Fibroblast of the aortic adventitia (primary cell): ENCODE measurements at places on chromosomes 2 and 18. TPM values are rescaled to one million over a fixed set of nuclear protein-coding genes. Genes with fewer than 3 reads are reported as not detected.

DNA sequence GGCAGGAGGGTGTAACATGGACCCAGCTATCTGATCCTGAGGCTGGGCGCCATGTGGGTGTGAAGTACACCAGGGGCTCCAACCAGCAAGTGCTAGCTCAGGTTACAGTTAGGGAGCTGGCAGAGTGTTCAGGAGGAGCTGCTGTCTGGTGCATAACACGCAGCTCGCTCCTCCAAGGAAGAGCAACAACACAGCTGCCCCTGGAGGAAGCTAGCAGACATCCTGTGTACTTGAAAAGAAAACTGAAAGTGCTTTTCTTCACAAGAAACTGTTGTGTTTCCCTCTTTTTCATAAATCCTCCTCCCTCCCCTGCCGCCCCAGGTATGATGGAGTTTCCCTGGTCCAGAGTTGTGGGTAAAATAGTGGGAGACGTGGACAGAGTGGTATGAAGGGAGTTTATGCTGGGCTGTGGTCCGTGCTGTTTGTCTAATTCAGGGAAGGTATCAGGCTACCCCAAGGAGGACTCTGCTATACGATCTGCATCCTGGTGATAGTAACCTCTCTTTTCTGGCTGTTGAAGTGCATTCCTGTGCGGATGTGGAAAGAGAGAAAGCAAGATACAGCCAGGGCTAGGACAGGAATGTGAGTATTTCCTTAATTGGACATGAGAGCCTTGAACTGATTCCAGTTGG is 6.1 kb upstream of the LBH start:
- peak; percentile 81 for DNase-seq

The DPP10 gene
- total RNA-seq: not detected in 2 replicates

GRCh38 chr2:51528156-51528555 is 496.2 kb upstream of the NRXN1 start:
- DNase-seq: no peak

The MBD1 gene
- total RNA-seq: 42.7 and 50.3 TPM in 2 replicates

GRCh38 chr18:39199231-39199855 is 1633.7 kb upstream of the CELF4 start:
- no peak for DNase-seq

The UPP2 gene
- not detected in 2 replicates for total RNA-seq

The POLR1A gene
- total RNA-seq: 29.4 and 43.1 TPM in 2 replicates

DNA sequence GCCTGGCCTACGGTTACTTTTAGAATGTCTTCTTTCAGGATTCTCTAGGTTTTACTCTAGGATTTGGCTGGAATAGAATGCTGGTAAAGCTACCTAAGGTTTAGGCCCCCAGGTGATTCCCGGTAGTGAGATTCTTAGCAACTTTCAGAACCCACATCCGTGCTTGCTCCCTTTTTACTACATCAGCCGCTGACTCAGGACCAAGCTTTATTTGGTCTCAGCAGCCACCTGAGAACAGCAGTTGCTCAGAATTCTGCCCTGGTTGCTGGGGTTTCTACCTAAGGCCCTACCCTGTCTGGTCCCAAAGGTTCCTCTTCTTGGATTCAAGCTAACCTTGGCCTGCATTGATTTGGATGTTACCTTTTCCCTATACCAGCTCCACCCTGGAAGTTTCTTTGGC is 36.1 kb upstream of the NDUFV2 start:
- DNase-seq: no peak

The CYP1B1 gene
- 146 and 199 TPM in 2 replicates for total RNA-seq

- no peak for DNase-seq
These were observed 6.4 kb downstream of the BAZ2B start for GRCh38 chr2:159609811-159610549.

- DNase-seq: no peak
These were observed 812.6 kb upstream of the LRATD1 start for GRCh38 chr2:13819896-13820295.

The CRACDL gene
- not detected in 2 replicates for total RNA-seq

The CXCR1 gene
- not detected in 2 replicates for total RNA-seq

- no peak for DNase-seq
These were observed 79.2 kb upstream of the PAPOLG start for GRCh38 chr2:60676706-60677330.

The SKOR2 gene
- total RNA-seq: not detected in 2 replicates

The RNPEPL1 gene
- total RNA-seq: 11.3 and 12.7 TPM in 2 replicates

DNA sequence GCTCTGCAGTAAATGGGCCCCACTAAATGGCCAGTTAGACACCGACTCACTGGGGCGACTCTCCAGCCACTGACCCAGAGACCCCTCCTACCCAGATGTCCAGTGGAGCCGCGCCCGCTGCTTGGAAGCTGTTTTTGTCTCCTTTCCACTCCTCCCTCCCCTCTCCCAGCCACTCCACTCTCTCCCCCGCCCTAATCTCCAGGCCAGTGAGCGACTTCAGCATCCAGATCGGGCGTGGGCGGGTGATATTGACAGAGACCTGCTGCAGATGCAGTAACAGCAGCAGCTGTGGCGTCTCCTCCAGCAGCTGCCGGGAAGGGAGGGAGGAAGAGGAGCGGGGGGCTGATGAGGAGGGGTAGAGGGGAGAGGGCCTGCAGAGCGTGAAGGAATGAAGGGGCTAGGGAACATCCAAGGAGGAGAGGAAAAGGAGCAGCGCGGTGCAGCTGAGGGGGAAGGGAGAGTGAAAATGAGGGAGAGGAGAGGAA is at the start of gene SCN7A:
Gene SCN7A (minus strand): TSS at position 110 of the 485 bp plus-strand sequence. CDS start 16,553 bp downstream, outside the sequence.
- peak; percentile 5 for DNase-seq

DNA sequence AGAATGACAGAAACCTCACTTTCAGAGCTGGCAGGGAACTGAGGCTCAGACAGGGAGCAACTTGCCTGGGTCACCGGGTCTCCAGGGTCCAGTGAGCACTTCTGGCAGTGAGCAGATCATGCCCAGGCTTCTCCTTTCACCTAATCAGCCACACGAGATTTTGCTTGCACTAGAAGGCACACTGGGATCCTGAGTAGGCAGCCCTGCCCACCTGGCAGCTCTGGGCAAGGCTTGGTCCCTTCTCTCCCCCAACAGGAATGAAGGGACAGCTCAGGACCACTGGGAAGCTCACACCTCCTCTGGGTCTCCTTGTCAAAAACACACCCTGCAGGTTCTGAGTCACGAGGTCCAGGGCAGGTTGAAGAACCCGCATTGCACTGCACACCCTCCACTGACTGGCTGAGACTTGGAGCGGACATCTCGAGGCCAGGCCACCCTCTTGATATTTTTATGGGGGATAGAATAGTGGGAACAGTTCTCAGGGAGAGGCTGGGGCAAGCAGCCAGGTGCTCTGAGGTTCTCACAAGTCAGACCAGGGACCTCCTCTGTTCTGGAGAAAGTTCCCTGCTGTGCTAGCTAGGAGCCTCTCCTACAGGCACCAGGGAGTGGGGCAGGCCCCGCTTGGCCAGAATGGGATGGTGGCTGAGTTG is 5.7 kb downstream of the MAL start:
- DNase-seq: no peak

- DNase-seq: peak; percentile 74
These were observed 4.4 kb upstream of the RMC1 start for GRCh38 chr18:23498877-23499276.

The NOL4 gene
- total RNA-seq: not detected in 2 replicates

The DUSP2 gene
- 0.36 and 1.4 TPM in 2 replicates for total RNA-seq

DNA sequence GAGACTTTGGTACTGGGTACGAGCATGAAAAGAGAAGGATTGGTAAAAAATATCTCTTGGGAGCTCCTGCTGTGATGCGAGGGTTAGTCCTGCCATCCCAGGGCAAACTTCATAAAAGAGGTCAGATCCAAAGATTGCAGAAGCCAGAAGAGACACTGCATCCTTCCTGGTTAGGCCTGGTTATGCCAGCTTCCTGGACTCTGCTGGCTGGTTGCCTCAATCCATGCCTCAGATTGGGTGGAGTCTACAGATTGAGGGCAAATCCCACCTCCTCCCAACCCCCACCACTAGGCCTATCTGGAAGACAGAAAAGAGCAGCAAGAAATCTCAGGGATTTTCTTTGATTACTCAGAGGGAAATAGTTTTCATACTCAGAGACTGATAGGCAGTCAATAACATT is 5.3 kb upstream of the ACADL start:
- no peak for DNase-seq

GRCh38 chr2:157644776-157645175 is 16.1 kb upstream of the ACVR1C start:
- DNase-seq: no peak

- DNase-seq: no peak
These were observed 13.8 kb upstream of the EN1 start for GRCh38 chr2:118861242-118861641.

The LAPTM4A gene
- 90.2 and 251 TPM in 2 replicates for total RNA-seq

The SLC5A7 gene
- total RNA-seq: not detected in 2 replicates

DNA sequence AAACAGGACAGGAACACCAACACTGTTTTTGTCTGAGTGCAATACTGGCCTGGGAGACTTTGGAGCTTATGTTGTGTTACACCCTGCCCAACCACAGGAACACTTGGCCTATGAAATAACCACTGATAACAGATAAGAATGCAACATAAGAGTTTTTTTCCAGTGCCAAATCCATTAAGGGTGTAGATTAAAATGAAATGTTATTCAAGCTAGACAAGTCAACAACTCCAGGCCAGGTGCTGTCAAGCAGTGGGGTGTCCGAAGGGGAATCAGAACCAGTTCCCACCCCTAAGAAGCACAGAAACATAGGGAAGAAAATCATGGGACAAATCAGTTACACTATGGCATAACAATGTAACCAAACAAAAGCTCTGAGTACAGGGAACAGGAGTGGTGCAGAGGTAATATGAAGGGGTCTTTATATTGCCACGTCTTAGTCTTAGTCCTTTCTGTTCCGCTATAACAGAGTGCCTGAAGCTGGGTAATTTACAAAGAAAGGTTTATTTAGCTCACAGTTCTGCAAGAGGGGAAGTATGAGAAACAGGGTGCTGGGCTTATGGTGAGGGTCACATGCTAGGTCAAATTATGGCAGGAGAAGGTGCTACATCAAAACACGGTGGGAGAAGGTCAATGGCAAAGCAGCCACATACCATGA is 3.8 kb downstream of the AFG3L2 start:
- peak; percentile 73 for DNase-seq

- DNase-seq: no peak
These were observed 272.0 kb downstream of the LNPK start for GRCh38 chr2:175730050-175730449.

The ZNF638 gene
- 123 and 280 TPM in 2 replicates for total RNA-seq

DNA sequence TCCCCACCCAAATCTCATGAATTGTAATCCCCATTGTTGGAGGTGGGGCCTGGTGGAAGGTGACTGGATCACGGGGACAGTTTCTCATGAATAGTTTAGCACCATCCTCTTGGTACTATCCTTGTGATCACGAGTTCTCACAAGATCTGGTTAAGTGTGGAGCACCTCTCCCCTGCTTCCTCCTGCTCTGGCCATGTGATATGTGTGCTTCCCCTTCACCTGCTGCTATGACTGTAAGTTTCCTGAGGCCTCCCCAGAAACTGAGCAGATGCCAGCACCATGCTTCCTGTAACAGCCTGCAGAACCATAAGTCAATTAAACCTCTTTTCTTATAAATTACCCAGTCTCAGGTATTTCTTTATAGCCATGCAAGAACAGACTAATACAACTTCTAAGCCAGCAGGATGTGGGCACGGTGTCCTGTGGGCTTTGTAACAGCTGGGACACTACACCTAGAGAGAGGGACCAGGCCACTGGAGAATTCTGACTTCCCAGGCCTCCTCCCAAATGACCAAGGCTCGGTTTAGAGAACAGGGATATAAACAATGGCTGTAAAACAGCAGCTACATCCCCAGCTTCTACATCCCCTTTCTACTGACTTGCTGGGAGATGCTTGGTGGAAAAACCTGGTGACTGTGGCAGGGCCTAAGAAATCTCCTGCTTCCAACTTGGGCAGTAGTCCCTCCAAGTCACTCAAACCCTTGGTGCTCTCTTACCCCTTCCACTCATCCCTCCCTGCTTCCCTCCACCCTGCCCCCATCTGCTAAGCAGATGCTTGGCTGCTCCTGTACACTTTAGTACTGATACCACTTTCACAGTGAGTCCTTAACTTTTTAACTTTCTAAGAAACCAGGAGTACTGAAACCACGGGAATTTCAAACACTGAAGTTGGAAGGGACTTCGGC is 10.3 kb downstream of the STAT1 start:
- no peak for DNase-seq

The LDLRAD4 gene
- 0.54 TPM in 1 of 2 replicates, not detected in the other for total RNA-seq

DNA sequence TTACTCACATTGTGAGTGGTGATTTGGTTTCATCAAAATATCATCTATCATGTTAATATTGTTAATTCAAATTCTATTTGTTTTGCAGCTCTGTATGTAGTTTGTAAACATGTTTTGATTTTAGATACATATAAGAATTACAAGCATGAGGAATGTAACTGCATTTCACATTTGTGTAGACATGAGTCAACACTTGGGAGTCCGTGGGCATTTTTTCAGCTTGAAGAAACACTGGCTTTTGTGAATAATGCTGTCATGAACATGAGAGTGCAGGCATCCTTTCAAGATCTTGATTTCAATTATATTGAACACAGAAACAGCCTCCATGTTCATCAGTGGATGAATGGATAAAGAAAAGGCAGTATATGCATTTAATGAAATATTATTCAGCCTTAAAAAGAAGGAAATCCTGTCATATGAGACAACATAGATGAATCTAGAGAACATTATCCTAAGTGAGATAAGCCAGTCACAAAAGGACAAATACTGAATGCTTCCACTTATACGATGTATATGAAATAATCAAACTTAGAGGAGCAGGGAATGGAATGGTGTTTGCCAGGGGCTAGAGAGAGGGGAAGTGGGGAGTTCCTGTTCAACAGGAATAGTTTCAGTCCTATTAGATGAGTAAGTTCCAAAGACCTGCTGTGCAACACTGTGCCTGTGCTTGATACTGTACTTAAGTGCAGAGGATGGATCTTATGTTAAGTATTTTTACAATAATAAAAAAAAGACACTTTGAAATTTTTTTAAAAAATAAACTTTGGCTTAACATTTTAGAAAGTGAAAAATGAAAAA is 194.9 kb downstream of the LRATD1 start:
- DNase-seq: no peak

- no peak for DNase-seq
These were observed 264.7 kb downstream of the MYCN start for GRCh38 chr2:16204886-16205620.

DNA sequence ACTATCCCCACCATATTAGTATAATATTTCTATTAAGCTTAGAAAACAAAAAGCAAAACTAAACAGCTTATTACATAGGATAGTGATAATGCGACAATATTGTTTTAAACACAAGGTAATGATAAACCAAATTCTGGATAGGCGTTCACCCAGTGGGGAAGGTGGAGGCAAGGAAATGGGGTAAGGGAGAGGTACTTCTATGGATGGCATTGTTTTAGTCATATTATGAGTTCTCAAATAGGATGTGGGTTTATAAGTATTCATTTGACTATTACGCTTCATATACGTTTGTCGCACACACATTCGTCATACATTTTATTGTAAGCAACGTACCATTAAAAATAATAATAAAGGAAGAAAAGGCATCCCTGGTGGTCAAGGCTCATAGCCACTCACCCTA is 88.8 kb upstream of the DNMT3A start:
- DNase-seq: no peak

The AGXT gene
- total RNA-seq: not detected in 2 replicates

GRCh38 chr2:103667335-103667884 is 905.6 kb downstream of the TMEM182 start:
- DNase-seq: no peak

GRCh38 chr2:42722320-42723190 is 41.4 kb downstream of the OXER1 start:
- peak; percentile 90 for DNase-seq

GRCh38 chr18:5276947-5277346 is 18.6 kb downstream of the ZBTB14 start:
- DNase-seq: no peak
